Dermis blood vessel endothelial cell (primary cell): ENCODE measurements at places on chromosomes 12 and 14.

DNA sequence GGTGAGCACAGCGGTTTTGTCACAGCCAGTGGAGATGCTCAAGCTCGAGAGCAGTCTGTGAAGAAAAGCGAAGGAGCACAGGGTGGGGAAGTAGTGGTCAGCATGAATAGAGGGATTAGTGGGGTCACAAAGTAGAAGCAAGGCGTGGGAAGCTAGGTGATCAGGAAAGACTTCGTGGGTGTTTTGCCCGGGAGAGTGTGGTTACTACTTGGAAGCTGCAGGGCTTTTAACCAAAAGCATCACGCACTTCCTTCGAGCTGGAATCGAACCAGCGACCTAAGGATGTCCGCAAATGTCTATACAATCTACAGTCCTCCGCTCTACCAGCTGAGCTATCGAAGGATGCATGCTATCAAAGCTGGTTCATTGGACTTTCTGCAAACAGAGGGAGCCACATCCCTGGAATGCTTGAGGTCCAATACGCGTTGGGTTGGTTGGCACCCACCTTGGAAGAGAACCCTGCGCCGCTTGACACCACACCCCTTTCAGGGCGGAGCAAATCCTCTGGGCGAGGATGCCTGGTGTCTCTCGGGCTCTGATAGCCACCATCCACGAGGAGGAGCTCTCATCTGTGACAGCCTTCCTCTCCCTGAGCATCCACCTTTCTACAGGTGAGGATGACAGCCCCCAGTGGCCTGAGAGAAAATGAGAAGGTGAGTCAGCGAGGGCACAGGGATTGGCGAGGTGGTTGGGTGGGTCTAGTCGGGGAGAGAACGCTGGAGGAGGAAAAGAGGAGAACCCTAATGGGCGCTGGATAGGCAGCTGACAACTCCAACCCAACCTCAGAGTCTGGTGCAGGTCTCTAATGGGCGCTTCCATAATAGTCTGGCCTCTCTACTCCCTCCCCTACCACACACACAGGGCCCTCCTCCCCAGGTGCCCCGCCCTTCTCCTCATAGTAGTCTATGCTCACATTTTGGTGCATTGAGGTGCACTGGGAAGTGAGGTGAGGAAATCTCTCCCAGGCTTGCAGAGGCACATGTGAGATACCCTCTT, 16.0 kb upstream of the OR6S1 start:
- no peak for DNase-seq

- no peak for DNase-seq
These were observed 67.3 kb downstream of the DACT1 start for GRCh38 chr14:58705066-58705465.

DNA sequence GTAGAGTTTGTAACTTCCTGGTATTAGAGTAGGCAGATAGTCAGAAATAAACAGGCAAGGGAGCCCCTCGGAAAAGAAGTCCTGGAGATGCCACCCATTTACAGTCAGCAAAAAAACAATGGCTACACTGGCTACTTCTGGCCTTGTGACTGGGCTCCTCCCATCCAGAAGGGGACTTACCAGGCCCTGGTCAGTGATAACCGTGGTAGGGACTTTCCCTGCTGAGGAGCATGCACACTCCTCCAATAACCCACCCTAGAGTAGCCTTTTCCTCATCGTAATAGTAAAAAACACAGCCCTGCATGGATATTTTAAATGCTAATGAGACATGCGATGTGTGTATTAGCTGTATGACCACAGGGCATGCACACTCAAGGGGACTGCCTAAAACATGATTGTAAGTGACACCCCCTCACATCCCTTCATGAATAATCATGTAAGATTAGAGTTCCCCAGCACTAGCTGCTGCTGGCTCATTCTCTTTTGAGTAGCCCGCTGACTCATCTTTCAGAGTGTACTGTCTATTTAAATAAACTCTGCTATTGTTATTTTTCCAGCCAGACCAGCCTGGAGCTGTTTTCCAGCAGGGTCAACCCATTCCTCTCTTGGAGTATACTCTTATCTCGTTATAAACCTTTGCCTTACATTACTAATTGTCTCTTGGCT, 413.8 kb upstream of the TMTC1 start:
- DNase-seq: no peak

DNA sequence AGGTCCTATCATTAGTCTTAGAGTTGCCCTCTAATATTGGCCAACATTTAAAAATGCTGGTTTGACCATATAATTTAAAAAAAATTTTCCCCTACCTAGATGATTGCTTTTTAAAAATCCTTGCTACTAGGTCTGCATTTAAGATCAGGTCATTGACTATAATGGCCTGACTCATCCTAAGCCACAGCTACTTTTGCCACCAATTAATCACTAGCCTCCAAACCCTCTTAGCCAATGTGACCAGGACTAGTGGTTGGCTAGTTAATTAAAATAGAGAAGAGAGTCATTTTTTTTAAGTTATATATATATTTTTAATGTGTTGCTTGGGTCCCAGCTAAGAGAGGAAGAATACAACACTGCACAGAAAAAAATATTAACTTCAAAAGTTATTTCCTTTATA, 57.5 kb downstream of the SOS2 start:
- DNase-seq: no peak

DNA sequence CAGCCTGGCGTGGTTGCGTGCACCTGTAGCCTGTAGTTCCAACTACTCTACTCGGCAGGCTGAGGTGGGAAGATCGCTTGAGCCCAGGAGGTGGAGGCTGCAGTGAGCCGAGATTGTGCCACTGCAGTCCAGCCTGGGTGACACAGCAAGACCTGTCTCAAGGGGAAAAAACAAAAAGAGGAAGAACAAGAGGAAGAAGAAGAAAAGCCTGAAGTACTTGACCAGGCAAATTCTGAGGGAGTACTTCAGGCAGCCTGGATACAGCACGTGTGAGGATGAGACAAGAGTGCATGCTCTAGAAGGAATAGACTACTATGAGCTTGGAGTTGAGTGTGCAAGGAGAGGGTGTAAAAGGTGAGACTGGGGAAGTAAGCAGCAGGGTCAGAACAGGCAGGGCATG, 1.8 kb downstream of the GDF3 start:
- no peak for DNase-seq

DNA sequence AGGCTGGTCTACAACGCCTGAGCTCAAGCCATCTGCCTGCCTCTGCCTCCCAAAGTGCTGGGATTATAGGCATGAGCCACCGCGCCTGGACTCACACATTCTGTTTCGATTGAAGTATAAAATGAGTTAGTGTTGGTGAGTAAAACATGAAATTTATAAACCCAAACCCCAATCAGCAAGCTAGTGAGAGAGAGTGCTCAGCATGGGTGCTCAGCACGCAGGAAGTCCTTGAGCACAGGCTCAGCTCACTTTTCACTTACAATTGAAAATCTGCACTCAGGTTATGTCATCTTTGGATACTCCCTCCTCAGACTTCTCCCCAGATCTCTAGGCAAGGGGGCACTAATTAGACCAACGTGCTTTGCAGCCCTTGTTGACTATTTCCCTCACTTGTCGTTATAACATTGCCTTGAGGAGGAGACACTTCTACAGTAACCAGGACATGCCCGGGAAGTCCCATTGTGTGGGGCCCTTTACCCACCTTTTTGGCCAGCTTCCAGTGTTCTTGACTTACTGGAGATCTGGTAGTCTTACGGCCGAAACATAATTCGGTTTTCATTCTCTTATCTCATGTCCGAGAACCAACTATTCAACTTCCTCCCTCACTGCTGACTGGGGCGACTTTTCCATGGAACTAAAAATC, 68.5 kb upstream of the AMN1 start:
- DNase-seq: no peak

DNA sequence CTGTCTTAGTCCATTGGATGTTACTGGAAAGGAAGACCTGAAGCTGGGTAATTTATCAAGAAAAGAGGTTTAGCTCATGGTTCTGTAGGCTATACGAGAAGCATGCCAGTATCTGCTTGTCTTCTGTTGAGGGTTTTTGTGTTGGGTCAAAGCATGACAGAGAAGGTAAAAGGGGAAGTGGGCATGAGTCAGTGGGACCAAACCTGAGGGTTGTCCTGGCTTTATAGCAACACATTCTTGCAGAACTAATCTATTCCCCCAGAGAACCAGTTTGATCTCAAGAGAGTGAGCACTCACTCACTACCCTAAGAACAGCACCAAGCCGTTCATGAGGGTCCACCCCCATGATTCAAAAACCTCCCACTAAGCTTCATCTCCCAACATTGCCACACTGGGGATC, 19.0 kb upstream of the KRAS start:
- DNase-seq: no peak

GRCh38 chr12:26791301-26791791, 41.6 kb downstream of the ITPR2 start:
- no peak for DNase-seq

DNA sequence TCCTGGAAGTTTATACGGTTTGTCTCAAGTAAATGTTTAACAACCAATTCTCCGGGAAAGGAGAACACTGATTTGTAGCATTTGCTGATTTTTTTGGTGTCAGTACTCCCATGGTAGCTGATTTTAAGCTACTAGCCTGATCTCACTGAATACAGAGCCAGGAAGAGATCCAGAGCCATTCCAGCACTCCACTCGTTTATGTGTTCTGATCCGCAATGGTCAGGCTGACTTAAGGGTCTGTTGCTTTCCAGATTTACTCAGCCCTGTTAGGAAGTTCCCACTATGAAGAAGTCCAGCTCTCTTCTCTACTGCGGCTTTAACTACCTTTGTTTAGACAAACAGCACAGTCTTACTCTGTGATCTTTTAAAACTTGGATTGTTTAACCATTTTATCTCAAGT, 38.0 kb upstream of the NID2 start:
- no peak for DNase-seq

DNA sequence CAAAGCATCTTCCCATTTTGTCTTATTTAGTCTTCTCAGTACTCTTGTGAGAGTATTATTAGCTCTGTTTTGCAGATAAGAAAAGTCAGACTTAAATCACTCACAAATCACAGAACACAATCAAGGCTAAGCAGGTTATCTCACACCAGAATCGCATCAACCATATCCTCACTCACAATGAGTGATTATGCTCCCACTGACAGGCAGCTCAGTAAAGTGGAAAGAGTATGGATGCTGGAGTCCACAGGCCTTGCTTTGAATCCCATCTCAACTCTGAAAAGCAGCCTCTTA, 43.1 kb downstream of the TTC7B start:
- no peak for DNase-seq

- peak; percentile 78 for DNase-seq
These were observed 31.3 kb downstream of the PTPRB start for GRCh38 chr12:70605976-70606375.

- DNase-seq: no peak
These were observed 35.9 kb downstream of the CD9 start for GRCh38 chr12:6235906-6236640.

- DNase-seq: no peak
These were observed 420.7 kb downstream of the ADAMTS20 start for GRCh38 chr12:43131301-43131700.

GRCh38 chr12:90299666-90300065, 591.0 kb upstream of the ATP2B1 start:
- peak; percentile 22 for DNase-seq

- no peak for DNase-seq
These were observed 29.0 kb upstream of the MSI1 start for GRCh38 chr12:120397824-120398540.

DNA sequence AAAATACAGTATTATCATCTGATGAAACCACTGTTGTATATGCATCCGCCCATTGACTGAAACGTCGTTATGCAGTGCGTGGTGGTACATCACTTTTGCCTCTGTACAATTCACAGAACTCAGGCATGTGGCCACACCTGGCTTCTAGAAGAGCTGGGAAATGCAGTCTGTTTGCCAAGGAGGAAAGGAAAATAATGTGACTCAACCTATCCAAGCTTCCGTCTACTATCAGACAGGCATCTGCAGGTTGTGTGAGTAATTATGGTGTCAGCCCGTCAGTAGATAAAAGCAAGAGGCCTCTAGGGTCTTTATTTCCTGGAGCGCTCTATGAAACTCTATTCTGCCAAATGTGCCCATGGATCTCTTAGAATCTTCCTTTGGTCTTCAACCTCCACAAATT, 111.6 kb downstream of the BBS10 start:
- peak; percentile 86 for DNase-seq

DNA sequence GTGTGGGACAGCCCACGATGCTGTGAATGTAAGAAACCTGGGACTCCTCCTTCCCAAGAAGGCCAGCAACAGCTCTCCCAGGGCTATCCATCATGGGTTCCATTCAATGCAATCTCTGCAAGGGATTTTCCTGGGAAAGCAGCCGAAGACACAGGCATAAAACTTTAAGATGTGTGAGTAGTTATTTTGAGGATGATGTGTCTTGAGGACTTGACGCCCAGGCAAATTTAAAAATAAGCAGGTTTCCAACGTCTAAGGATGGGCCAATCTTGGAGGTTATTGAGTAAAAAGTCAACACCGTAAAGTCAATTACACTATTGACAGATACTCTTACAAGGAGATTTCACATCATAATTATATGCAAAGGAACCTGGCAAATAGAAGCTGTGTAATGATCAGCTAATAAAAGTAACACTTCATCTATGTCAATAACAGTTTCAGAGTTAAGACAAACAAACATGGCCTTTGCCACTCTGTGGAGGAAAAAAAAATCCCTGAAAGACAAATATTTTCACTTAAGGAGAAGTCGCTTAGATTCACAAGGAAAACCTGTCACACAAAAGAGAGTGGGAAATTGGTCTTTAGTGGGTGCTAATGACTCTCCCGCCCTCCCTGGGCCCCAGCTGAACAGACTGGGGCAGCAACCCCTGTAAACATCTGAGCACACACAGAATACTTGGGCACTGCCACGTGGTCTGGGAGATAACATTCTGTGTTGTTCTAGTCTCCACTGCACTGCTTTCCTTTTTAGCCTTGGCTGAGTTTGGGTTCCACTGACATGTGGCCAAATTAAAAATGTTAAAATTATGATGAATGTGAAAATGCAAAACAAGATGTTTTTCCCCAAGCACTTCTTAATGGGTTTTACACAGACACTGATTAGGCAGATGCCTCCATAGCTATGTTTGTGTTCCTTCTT, 240.9 kb downstream of the FOXN3 start:
- no peak for DNase-seq

DNA sequence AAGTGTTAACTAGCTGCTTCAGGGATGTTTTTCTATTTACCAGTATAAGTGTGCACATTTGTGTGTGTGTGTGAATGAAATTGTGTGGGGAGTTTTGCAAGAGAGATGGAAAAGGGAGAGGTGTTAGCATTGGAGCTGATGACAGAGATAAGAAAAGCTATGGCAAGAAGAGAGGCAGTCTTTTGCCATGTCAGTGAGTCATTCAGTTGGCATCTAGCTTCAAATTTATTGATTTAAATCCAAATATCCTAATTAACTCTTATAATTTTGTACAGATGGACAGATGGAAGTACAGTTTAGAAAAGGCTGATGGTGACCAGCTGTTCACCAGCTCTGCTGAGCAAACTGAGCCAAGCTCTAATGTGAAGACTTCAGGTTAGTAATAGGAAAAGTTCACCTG, 3.3 kb upstream of the BHLHE41 start:
- DNase-seq: no peak

DNA sequence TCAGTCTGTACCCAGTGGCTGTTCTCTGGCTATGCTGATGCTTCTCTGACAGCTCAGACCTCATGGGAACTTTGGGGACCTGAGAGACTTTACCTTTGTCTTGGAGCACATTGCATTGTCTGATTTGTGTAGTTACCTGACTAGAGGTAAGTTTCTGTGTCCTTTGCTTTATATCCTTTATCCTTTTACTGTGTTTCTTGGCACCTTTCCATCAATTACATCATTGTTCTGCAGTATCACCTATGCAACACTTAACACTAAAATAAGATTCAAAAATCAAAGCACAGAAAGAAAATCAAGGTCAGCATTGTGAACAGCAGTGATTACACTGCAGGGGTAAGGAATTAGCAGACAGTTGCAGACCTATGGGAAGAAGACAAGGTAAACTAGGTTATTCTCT, 43.8 kb downstream of the SLC35F4 start:
- no peak for DNase-seq

- DNase-seq: no peak
These were observed 28.4 kb upstream of the NEDD1 start for GRCh38 chr12:96878704-96879103.
